CD4-positive, alpha-beta T cell treated with Interleukin-4 for 1 hour (primary cell): ENCODE measurements at places on chromosomes 12 and 14.
A peak's percentile ranks its signal among the peaks of the same experiment; 100 is the strongest.

DNA sequence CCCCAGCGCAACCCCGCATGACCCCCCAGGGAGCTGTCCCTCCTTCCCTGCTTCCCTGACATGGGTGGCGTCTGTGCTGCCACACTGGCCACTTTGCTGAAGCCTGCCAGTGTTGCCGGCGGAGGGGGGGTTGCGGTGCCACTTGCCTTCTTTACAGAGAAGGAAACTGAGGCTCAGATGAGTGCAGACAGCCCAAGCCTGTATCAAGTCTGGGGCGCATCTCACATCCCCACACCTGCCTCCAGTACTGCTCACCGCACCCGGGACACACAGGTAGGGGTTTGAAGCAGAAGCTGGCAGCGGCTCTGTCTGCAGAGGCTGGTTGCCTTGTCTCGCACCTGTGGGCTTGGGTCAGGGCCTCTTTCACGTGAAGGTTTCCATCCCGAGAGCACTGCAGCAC is 104.7 kb upstream of the RTL1 start:
- DNase-seq, result no peak

- DNase-seq, result no peak
These were observed 34.2 kb downstream of the CCDC88C start for GRCh38 chr14:91383439-91383838.

- DNase-seq, result no peak
These were observed 36.4 kb downstream of the PITPNM2 start for GRCh38 chr12:123114304-123115083.

DNA sequence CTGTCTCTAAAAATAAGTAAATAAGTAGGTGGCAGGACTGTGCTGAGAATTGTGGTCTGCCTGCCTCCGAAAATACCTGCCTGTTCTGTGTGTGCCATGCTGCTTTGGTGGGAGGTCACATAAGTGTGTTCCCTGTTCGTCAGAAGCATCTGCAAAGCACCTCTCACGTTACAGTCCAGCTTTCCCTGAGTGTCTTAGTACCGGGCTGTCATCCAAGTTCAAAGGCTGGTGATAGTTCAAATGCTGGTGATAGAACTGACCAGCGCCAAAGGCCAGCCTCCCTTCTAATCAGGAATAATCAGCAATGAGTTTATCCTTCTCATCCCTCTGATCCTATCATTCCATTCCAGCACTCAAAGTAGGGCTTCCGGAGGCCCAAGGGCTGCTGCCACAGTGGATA is 5.6 kb downstream of the CABP1 start:
- no peak for DNase-seq

GRCh38 chr12:111224186-111225066 is 144.5 kb downstream of the PHETA1 start:
- no peak for DNase-seq

GRCh38 chr12:65968889-65969509 is 144.7 kb downstream of the HMGA2 start:
- DNase-seq, result no peak

GRCh38 chr12:12704593-12705230 is 8.7 kb upstream of the GPR19 start:
- peak; percentile 68 for DNase-seq

- DNase-seq, result no peak
These were observed 78.3 kb downstream of the TSHR start for GRCh38 chr14:81033698-81034240.

- DNase-seq, result no peak
These were observed 72.7 kb upstream of the FUT8 start for GRCh38 chr14:65339866-65340265.

DNA sequence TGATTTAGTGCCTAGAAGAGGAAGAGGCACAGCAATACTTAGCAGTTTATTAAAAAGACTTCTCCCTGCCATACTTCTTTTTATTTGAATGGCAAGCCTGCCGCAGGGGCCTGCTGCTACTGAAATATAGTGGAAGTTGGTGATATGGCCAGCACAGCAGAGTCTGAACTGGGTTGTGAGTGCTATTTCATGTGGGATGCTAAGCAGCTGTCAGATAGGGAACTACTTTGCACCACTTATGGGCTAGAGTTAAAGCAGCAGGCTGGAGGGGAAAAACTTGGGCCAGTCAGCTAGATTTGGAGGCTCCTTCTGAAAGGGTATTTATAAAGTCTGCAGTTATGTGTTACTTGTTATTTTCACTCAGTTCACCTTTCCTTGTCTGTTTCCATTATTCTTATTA is 299.0 kb upstream of the E2F7 start:
- no peak for DNase-seq

- no peak for DNase-seq
These were observed 4.9 kb downstream of the WSB2 start for GRCh38 chr12:118055865-118056773.

GRCh38 chr14:34012978-34013720 is 62.3 kb upstream of the EGLN3 start:
- DNase-seq, result no peak

DNA sequence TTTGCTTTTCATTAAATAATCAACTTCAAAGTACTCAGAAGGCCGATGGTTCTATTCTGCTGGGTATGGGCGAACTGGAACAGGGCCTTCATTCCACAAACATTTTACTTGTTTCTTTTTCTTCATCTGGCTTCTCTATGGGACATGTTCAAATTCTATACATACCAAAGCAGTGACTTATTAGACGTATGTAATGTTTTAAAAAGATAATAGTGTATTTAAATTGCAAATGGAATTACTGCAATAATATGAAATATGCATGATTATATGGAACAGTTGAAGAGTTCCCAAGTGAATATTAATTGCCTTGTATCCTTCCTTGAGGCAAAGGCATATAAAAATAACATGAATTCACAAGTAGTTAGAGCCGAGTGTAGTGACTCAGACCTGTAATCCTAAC is 75.5 kb downstream of the FAR2 start:
- DNase-seq, result no peak

DNA sequence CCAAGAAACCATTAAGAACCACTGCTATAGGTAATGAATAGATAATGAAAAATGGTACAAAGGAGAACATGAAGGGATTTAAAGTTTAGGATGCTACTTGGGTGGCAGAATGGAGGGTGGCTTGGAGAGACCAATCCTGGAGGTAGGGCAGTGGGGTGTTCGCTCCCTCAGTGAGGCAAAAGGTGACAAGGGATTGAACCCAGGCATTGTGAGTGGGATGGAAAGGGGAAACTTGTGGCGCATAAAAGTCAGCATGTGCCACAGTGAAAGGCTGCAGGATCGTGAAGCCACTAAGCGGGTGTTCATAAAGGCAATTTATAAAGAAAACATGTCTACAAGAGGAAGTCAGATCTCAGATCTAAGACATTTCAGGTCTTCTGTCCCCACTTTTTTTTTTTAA is 76.7 kb upstream of the SLC38A2 start:
- DNase-seq, result no peak

DNA sequence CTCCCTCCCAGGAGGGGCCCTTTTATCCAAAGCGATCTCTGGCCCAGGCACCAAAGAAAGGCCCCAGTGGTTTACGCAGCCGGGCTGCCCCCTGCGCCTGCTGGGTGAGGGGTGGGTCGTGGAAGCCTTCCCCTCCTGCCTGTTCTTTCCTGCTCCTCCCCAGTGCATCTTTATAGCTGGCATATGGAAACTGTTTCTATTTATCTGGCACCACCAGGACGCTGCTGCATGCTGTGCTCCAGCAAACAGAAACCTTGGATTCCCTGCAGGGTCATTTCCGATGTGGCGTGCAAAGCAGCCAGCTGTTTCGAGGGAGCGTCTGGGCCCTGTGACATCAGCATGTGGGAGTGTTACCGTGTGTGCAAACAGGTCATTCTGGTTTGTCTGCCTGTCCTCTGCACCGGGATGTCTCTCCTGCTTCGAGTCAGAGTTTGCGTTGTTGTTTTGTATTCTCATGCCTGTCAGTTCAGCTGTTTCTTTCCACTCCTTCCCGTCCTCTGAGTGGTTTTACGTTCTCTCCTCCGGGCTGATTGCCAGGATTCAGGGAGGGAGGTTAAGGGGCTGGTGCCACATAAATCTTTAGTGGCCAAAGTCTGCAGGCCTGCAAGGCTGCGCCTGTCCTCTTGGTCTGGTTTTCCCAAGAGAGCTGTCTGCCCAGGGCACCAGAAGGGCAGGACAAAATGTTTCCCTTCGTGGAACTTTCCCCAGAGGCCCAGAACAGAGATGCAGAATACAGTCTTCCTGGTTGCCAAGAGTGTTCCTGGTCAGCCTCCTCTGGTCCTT is 24.6 kb downstream of the TPCN1 start:
- no peak for DNase-seq

GRCh38 chr14:79652513-79653307 is 558.6 kb downstream of the DIO2 start:
- no peak for DNase-seq

DNA sequence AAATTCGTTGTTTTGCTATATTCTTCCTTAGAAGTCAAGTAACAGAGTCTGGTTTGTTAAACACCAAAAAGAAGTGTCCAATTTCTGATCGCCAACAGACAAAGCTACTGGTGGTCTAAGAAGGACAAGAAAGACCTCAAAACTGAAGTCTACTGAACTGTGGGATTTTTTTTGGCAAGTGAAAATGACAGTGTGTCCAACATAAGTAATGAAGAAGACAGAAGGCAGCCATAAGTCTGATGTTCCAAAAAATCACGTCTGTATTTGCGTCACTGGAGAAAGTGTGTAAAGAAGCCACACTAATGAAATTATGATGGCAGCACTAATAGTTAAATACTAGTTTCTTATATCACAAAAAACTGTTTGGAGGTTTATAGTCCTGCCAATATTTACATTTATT is 32.6 kb downstream of the WASHC3 start:
- DNase-seq, result no peak

DNA sequence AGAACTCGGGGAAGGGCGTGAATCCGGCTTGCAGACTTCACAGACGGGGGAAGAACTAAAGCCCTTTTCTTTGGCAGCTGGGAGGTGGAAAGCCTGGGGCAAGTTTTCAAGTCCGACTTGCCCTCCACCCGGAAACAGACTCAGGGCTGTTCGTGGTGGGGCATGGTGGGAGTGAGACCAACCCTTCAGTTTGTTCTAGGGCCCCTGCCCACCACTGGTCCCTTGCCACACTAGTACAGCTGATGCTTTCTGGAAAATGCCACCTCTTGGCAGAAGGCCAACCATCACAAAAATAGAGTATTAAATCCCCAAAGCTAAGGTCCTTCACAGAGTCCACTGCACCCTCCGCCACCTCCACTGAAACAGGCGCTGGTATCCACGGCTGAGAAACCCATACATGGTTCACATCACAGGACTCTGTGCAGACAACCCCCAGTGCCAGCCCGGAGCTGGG is 50.4 kb upstream of the DDX11 start:
- DNase-seq, result no peak

DNA sequence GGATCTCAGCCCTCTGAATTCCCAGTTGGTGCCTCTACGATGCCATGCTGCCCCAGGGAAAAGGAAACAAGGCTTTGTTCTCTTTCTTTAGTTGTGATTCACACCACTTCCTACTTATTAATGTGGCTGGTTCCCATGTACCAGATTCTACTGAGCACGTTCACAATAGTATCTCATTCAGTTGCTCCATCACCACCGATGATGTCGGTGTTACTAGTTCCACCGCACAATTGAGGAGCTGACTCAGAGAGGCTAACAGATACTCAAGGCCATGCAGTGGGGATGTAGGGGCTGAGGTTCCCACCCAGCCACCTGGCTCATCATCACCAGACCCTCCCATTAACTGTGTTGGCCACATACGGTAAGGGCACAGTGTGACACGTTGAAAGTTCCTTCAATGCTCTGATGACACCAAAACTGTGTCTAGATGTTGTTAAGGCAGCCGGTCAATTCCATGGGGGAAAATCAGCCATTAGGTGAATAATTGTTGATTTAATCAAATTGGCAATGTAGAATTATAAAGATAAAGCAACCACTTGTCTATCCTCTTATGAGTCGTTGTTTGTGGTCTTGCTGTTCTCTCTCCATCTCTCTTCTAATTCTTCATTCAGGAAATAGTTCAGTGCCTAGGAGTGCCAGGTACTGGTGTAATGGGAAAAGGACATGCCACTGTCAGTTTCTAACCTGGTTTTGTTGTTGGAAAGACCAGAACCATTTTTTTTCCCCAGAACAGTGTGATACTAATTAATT is 244.2 kb upstream of the CRY1 start:
- DNase-seq, result no peak

DNA sequence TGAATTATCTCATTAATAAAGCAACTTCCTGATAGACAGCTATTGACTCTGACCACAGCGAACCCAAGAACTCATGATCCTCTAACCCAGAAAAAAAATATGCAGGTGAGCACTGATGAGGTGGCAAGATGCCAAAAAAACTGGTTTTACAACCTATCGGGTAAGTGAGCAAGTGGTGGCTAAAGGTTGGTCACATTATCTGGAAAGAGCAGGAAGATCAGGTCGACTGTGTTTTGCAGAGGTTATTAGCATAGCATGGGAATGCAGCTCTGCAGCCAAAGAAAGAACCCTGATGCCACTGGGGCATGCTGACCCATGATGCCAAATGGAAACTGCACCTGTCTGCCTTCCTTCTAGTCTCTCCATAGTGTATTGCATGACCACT is 23.5 kb downstream of the BHLHE41 start:
- DNase-seq, result no peak

- DNase-seq, result no peak
These were observed 14.9 kb downstream of the TBX5 start for GRCh38 chr12:114391088-114391487.

- no peak for DNase-seq
These were observed 76.0 kb upstream of the CCDC60 start for GRCh38 chr12:119258556-119258955.

- no peak for DNase-seq
These were observed 23.7 kb downstream of the VTI1B start for GRCh38 chr14:67650694-67651093.

GRCh38 chr12:68121143-68121542 is 38.4 kb downstream of the IFNG start:
- DNase-seq, result no peak

DNA sequence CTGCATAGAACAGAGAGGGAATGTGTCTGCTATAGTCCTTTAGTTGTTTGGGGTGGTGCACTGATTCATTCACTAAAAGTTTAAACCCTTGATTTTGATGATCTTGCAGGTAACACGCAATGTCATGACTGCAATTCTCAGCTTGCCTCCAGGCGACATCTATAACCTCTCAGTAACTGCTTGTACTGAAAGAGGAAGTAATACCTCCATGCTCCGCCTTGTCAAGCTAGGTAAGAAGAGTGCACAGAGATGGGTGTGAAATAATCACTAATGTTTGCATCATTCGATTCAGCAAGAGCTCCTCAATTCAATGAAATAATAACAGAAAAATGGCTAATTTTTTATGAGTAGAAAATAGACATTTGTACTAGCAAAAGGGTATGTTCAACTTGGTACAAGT is 203.7 kb downstream of the PTPRO start:
- no peak for DNase-seq

GRCh38 chr14:80269353-80269925 is 58.1 kb upstream of the DIO2 start:
- DNase-seq, result no peak

- DNase-seq, result peak; percentile 31
These were observed 75.5 kb upstream of the RERGL start for GRCh38 chr12:18165422-18165871.

DNA sequence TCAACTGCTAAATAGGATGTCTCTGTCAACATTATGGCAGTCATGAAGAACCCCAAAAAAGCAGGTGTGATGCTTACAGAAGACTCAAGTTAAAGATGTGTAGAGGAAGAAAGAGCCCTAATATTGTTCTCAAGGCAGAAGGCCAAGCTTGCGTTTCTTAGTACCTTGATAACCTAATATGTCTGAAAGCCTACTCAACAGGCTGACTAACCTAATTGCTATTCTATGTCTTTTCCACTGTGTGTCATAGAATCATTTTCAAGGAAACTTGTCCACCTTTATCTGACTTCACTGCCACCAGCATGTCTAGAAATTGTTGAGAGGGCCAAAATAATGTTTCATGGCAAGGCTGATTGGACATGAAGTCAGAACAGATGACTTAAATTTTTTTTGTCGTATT is 373.2 kb downstream of the BTG1 start:
- DNase-seq, result no peak

GRCh38 chr14:99803106-99803775 is 10.0 kb downstream of the EML1 start:
- DNase-seq, result no peak
